Forelimb muscle (tissue), 1 donor: ENCODE measurements at places on chromosomes 1 and 21.

DNA sequence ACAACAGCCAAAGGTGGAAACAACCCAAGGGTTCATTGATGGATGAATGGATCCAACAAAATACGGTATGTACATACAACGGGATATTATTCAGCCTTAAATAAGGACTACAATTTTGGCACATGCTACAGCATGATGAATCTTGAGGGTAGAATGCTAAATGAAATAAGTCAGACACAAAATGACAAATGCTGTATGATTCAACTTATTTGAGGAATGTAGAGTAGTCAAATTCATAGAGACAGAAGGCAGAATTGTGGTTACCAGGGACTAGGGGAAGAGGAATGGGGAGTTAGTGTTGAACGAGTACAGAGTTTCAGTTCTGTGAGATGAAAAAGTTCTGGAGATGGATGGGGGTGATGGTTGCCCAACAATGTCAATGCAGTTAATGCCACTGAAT lies 118.0 kb upstream of the PAXBP1 start:
- DNase-seq, result no peak

DNA sequence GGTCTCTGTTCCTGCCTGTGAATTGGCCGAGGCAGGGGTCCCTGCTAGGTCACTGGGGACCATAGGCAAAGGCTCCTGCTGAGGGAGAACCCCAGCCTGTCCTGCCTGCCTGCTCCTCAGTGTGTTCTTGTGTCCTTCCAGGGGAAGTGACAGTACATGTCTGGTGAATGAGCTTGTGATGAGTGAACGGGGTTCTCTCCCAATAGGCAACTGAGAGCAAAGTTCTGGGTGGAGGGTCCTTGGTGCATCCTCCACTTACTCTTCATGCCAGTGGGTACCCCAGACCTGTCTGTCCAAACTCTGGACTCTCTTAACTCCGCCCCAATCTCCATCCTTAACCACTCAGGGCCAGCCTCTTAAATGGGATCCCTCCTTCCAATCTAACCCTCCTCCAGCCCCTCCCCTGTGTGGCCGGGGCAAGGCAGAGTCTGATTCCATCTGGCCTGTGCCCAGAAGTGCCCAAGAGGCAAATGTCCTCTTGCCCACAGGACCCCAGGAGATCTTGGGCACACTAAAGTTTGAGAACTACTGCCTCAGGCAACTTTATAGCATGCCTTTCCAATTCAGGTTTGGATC lies 2.0 kb downstream of the XKR8 start:
- no peak for DNase-seq

GRCh38 chr1:160739098-160739511 lies at the start of gene SLAMF7:
Gene SLAMF7 (plus strand): TSS chr1:160739247. CDS start chr1:160739302, 55 bp downstream.
- no peak for DNase-seq

DNA sequence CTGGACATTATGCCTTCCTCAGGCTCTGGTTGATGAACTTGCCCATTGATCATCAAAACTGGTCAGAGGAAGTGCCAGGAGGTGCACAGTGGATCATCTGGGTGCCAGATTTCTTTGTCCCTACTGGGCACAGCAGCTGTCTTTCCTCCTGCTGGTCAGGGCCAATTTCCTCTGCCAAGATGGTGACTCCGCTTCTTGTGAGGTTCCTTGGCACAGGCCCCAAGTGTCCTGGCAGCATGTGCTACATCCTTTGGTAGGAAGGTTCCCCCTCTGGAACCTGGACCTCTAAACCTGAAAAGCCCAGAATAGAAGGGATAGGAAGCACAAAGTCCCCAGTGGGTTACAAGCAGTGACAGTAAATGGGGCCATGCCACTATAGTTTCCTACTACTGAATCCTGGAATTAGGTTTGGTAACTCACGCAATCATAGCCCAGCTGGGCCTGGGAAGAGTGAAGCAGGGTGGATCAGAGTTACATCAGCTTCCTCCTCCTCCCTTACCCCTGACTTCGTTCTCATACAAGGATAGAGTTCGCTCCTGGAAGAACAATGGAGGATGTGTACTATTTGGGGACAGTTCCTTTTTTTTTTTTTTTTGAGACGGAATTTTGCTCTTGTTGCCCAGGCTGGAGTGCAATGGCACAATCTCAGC lies 147.1 kb downstream of the CNIH3 start:
- no peak for DNase-seq

GRCh38 chr1:216113181-216113580 lies 310.1 kb downstream of the USH2A start:
- no peak for DNase-seq
